Uterine smooth muscle cell (primary cell): ENCODE measurements at places on chromosomes 7 and 10. TPM values are rescaled to one million over a fixed set of nuclear protein-coding genes. Genes with fewer than 3 reads are reported as not detected.

The ATOH7 gene
- total RNA-seq, result not detected in 2 replicates

The MMD2 gene
- total RNA-seq, result not detected in 2 replicates

The TSPAN12 gene
- 1.2 and 1.7 TPM in 2 replicates for total RNA-seq

The PAX4 gene
- total RNA-seq, result not detected in 2 replicates

The SH2B2 gene
- total RNA-seq, result 2.0 and 3.1 TPM in 2 replicates

The ZNF138 gene
- 5.9 and 7.1 TPM in 2 replicates for total RNA-seq

The NCOA4 gene
- total RNA-seq, result 134 and 157 TPM in 2 replicates

The AFAP1L2 gene
- total RNA-seq, result 0.22 and 1.4 TPM in 2 replicates

The RAB19 gene
- total RNA-seq, result not detected in 2 replicates

The EPDR1 gene
- total RNA-seq, result 12.8 and 24.2 TPM in 2 replicates

The SNCG gene
- 7.2 and 7.5 TPM in 2 replicates for total RNA-seq

The CREM gene
- 32.2 and 52.8 TPM in 2 replicates for total RNA-seq

The FGL2 gene
- total RNA-seq, result under 0.01 and 0.22 TPM in 2 replicates

The AMPH gene
- total RNA-seq, result 1.5 and 2.0 TPM in 2 replicates

The PPP1R3C gene
- 45.8 and 96.8 TPM in 2 replicates for total RNA-seq

The PCLO gene
- total RNA-seq, result 4.4 and 4.9 TPM in 2 replicates

The UFSP1 gene
- total RNA-seq, result 7.2 and 9.9 TPM in 2 replicates

The MGAM2 gene
- not detected in 2 replicates for total RNA-seq

The FFAR4 gene
- total RNA-seq, result not detected in 2 replicates

The HOXA6 gene
- 0.37 and 1.7 TPM in 2 replicates for total RNA-seq
